ENCODE measurements at places on chromosomes 1 and 21.

GRCh38 chr1:38614861-38615260 lies 244.7 kb downstream of the RRAGC start:
- DNase-seq = no peak

- DNase-seq = no peak
Observed at GRCh38 chr1:20587661-20588053, 1.2 kb upstream of the CDA start.

GRCh38 chr1:205971082-205971481 lies 27.8 kb upstream of the SLC26A9 start:
- no peak for DNase-seq

DNA sequence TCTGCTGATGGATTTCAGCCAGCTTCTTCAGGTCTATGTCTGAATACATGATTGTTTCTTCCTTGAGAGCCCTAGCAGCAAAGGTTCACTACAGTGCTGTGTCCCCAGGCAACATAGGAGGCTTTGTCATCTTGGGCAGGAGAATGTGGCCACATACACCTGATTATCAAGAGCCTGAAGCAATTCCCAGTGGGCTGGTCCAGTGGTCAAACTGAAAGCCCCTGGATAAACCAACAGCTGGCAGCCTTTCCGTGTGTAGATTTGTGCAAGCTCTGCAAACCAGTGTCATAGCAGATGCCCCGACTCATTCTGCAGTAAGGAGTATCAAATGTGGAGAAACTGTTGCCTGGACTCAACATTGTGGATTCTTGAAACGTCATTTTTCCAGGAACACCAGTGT lies 2.3 kb upstream of the GIPC2 start:
- DNase-seq = no peak

GRCh38 chr1:59967780-59968179 lies 41.2 kb upstream of the CYP2J2 start:
- no peak for DNase-seq

- no peak for DNase-seq
Observed at GRCh38 chr1:228760979-228761378, 25.7 kb downstream of the RHOU start.

- no peak for DNase-seq
Observed at GRCh38 chr1:159229260-159229885, 24.7 kb downstream of the ACKR1 start.

- no peak for DNase-seq
Observed at GRCh38 chr1:32549616-32550015, 10.4 kb downstream of the ZBTB8A start.

GRCh38 chr1:223848536-223848935 lies 2.8 kb upstream of the TP53BP2 start:
- DNase-seq = no peak

- DNase-seq = no peak
Observed at GRCh38 chr1:222382171-222382570, 165.7 kb downstream of the HHIPL2 start.

GRCh38 chr1:43225168-43225567 lies 44.6 kb upstream of the TMEM125 start:
- DNase-seq = no peak

DNA sequence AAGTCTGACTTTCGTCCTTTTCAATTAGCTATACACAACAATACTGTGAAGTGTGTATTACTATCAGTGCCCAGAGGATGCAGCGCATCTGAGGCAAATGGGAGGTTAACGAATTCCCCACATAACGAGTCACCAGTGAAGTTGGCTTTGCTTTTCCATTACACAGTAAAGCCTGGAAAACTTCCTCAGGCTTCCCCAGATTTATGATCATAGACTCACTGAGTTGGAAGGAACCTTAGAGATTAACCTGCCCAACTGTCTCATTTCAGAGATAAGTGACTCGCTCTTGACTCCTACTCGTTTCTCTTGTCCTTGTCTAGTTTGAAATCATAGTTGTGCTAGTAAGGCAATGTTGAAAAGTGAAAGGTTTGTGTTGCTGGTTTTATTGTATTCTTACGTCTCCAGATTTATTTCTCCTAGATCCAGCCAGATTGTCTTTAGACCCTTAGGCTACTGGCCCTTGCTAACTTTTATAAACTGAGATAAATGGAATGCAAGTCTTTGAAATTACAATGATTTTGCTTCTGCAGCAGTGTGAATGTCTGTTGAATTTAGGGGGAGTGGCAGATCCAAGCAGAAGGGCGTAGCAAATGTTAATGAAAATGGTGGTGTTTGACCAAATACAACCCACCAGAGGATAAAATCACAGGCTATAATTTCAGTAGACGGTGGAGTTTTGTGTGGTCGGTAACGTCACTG lies 17.3 kb downstream of the S1PR1 start:
- DNase-seq = no peak

- DNase-seq = no peak
Observed at GRCh38 chr1:41682845-41683625, 198.6 kb upstream of the EDN2 start.

GRCh38 chr1:189216886-189217285 lies 1260.8 kb downstream of the BRINP3 start:
- no peak for DNase-seq

- DNase-seq = no peak
Observed at GRCh38 chr1:31222176-31222575, 17.5 kb downstream of the NKAIN1 start.

- DNase-seq = no peak
Observed at GRCh38 chr1:181064011-181064623, 24.4 kb upstream of the IER5 start.

DNA sequence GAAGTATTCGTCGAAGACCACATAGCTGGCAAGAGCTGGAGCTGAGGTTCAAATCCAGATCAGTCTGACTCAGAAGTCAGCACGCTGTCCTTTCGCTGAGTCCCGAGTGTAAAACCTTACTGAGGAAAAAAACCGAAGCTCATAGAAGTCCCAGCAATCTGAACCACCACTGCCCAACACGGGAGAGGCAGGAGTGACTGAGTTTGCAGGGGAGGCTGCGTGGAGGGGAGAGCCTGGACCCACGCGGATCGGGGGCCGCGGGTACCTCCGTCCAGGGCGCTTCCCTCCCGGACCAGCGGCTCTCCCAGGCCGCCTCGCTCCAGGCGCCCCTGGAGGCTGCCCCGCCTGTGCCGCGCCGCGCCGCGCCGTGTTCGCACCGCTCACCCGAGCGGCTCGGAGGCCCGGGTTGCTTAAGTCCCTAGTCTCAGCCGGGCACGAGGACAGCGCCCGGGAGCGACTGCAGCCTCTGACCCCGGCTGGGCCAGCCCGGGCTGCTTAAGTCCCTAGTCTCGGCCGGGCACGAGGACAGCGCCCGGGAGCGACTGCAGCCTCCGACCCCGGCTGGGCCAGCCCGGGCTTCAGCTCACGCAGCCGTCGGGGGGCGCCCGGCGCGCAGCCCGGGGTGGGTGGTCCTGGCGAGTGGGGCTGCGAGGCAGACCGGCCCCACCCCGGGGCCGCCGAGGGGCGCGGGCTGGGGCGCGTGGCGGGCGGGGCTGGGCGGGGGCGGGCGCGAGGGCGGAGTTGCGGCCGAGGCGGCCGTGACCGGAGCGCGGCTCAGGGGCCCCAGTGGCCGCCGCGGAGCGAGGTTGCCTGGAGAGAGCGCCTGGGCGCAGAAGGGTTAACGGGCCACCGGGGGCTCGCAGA lies at the start of gene ADAMTSL4:
ADAMTSL4 (plus strand) TSS at position 777 of the 864 bp plus-strand sequence. CDS start 2,881 bp downstream, outside the sequence.
- no peak for DNase-seq

GRCh38 chr1:35505911-35506798 lies 51.0 kb downstream of the KIAA0319L start:
- DNase-seq = peak; percentile 91

GRCh38 chr21:31915566-31915965 lies 42.7 kb downstream of the HUNK start:
- no peak for DNase-seq

DNA sequence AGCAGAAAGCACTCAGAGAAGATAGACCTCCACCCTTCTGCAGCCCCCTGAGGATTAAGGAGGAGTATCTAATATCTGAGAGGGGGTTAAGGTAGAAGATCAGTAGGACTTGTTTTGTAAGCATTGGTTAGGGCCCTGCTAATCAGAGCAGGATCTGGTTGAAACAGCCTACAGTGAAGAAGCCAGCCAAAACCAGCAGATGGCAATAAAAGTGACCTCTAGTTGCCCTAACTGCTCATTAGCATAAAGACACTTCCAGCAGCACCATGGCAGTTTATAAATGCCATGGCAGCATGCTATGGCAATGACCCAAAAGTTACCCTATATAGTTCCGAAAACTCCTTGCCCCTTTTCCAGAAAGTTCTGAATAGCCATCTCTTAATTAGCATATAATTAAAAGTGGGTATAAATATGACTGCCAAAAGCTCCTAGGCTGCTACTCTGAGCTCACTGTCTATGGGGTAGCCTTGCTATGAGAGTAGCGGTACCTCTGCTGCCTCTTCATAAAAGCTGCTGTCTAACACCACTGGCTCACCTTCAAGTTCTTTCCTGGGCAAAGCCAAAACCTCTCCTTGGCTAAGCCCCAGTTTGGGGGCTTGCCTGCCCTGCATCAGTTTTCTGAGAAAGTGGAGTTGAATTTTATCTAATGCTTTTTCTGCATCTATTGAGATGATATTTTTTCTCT lies 254.2 kb downstream of the PAPPA2 start:
- DNase-seq = no peak

GRCh38 chr21:31665397-31665796 lies 5.9 kb downstream of the SOD1 start:
- DNase-seq = no peak

GRCh38 chr21:28074676-28075075 lies 918.0 kb downstream of the LTN1 start:
- no peak for DNase-seq

- DNase-seq = no peak
Observed at GRCh38 chr1:3999941-4000735, 100.1 kb upstream of the C1orf174 start.

DNA sequence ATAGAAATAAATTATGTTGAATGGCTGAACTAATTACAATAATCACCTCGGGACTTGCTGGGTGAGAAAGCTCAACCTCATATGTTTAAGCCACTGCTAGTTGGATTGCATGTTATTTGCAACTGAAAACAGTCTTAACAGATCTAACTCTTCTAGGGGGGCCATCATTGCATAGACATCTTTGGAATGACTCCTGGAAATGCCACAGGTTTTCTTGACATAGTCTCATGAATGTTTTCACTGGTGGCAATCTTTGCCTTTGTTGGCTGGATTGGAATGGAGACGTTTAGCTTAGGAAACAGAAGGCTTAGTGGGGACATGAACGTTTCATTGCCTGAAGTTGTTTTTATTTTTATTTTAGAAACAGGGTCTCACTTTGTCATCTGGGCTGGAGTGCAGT lies 8.8 kb upstream of the WDTC1 start:
- no peak for DNase-seq

GRCh38 chr1:65197636-65198035 lies 49.6 kb downstream of the AK4 start:
- no peak for DNase-seq

DNA sequence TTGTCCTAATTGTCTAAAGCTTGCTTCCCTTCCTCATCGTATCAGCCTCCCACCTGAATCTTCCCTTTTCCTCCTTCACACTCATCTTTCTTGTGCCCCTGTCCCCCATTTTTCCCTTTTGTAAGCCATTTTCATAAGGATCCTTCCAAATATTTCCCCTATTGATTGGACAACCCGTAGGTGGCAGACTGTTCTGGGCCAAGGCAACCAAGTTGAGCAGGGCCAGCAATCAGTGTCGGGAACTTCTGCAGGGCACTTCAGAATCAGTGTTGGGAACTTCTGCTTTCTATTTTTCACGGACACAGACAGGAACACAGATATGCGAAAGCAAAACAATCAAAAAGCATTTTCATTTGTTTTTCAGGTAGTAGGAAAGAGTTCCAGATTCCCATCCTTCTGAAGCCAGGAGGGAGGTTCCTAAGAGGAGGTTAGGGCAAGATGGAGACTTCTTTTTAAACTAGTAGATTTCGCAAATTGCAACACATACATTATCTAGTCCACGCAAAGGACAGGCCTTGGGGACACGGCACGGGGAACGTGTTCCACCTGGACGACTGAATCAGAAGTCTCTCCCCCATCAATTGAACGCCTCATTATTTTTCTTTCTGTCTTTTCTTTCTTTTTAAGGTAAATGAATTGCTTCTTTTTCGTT lies 691 bp upstream of the MPZL1 start:
- DNase-seq = no peak

DNA sequence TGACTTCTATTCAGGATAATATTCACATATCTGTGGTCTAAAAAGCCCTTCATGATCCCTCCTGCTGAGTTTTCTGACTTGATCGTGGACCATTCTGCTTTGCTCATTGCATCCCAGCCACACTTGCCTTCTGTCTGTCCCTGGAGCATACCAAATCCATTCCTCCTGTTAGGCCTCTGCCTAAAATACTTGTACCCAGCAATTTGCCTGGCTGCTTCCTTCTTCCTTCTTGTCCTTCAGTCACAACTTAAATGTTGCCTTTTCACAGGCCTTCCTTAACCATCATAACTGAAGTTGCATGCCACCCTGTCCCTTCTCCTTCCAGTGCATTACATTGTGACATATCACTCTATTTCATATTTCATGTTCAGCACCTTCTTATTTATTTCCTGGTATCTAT lies 4.3 kb downstream of the CR2 start:
- DNase-seq = no peak

All from DMS79 (cell line).